ENCODE measurements at places on chromosomes 6 and 20. TPM values are rescaled to one million over a fixed set of nuclear protein-coding genes. Genes with fewer than 3 reads are reported as not detected.

- DNase-seq: no peak
These were observed 88.4 kb downstream of the ID4 start for GRCh38 chr6:19925533-19925932.

DNA sequence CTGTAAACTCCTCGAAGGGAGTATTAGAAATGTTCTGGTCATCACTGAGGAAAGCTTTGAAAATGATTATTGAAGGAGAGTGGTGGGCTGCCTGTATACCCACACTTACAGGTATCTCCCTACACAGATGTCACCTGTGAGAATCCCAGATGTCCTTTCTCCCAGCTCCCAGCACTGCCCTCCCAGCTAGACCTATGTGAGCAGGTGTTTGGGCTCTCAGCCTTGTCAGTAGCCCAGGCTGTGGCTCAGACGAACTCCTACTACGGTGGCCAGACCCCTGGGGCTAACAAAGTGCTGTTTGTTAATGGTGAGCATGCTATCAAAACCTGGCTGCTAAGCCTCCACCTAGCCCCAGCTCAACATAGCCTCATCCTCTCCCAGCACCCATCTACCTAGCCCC lies 7.1 kb downstream of the PRSS16 start:
- DNase-seq: no peak

- DNase-seq: no peak
These were observed 110.2 kb downstream of the HTR1B start for GRCh38 chr6:77353129-77353528.

DNA sequence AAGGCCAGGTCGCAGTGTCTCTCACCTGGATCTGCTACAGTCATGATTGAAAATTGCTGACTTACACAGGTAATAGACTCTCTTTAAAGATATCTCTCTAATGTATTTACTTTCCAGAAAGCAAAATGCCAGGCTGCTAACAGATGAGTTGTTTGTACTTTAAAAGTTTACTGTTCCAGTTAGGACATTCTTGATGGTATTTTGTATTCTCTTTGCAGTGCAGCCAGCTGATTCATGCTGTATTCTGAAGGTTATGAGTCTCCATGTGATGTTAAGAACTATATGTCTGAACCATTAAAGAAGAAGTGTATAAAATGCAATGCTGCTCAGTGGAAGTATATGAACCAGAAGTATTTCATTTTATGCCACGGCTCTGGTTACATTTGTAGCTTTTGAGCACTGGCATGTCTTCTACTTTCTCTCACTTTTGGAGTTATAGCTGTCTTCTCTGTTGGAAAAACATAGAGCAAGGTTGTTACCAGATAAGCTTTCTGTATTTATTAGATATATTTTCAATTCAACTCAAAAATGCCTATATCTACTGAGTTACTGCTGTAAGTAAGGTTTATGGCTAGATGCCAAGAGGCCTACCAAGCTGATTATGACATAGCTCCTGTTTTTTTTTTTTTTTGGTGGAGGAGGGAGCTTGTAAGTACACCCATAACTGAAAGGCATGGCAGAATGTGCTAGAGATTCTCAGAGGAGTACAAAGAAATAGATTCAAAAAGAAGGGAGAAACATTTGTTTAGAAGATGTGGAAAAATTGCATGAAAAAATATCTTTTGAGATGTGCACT lies 130.5 kb upstream of the MAN1A1 start:
- DNase-seq: no peak

DNA sequence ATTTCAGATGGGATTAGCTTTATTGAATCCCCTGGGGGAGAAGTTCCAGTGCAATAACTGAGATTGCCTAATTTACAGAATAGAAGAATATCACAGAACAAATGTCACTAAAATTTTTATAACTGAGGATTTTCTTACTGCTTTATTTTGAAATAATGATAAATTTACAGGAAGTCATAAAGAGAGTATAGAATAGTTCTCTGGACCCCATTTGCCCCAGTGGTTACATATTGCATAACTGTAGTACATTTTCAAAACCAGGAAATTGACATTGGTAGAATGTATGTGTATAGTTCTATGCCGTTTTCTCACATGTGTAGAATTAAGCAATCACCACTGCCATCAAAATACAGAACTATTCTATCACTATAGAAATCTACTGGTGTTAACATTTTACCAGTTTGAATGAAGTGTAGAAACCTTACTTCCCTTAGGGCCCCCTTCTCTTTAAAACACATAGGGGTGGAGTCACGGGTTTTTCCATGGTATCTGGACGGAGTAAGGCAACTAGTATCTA lies 18.3 kb downstream of the KIF6 start:
- no peak for DNase-seq

GRCh38 chr6:81126150-81126549 lies 626.3 kb downstream of the TENT5A start:
- no peak for DNase-seq

- no peak for DNase-seq
These were observed 188.8 kb downstream of the HIVEP2 start for GRCh38 chr6:142756215-142756630.

DNA sequence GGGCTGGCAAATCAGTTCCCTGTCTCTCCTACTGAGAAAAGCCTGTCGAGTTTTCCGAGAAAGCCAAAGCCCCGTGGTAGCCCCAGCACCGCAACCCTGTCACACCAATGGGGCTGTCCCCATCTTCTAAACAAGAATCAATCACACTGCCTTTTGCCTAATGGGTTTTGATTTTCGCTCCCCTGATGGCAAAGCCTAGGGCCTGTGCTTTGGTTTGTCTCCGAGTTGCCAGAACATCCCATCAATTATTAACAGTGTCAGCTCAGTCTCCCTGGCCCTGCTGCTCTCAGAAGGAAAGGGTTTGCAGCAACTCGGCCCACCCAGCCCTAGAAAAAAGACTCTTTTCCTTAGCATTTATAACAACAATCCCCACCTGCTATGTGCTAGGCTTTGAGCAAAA lies 4.2 kb downstream of the KCNB1 start:
- DNase-seq: no peak

DNA sequence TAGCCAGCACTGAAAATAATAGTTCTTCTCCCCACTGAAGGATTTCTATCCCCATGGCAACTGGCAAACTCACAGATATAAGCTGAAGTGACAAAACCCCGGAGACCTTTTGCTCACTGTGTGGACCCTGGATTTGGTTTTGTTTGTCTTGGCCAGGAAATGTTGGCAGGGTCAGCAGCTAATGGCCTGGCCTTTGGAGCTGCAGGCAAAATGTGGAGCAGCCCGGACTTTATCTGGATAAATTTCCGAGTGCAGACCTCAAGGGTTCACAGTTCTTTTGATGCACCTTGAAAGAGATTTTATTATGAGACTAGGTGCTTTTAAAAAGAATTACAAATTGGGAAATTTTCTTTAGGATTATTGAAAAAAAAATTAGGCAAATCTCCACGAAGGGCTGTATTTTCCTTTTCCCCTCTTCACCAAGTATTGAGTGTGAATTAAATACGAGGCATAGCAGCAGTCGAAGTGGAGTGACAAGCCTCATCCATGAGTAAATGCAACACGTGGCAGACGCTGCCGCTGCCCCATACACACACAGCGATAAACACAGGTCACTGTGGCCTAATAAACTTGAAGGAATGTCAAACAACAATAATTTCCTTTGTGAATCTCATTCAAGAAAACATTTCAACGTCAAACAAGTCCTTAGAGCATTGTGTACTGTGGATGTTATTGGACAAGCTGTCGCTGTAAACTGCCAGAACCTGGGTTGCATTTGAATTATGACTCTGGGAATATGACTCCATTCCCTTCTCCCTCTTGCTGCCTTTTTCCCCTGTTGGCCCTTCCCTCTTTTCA lies 35.1 kb upstream of the CCN6 start:
- DNase-seq: no peak

- no peak for DNase-seq
These were observed 160.8 kb upstream of the PHACTR1 start for GRCh38 chr6:12555781-12556180.

DNA sequence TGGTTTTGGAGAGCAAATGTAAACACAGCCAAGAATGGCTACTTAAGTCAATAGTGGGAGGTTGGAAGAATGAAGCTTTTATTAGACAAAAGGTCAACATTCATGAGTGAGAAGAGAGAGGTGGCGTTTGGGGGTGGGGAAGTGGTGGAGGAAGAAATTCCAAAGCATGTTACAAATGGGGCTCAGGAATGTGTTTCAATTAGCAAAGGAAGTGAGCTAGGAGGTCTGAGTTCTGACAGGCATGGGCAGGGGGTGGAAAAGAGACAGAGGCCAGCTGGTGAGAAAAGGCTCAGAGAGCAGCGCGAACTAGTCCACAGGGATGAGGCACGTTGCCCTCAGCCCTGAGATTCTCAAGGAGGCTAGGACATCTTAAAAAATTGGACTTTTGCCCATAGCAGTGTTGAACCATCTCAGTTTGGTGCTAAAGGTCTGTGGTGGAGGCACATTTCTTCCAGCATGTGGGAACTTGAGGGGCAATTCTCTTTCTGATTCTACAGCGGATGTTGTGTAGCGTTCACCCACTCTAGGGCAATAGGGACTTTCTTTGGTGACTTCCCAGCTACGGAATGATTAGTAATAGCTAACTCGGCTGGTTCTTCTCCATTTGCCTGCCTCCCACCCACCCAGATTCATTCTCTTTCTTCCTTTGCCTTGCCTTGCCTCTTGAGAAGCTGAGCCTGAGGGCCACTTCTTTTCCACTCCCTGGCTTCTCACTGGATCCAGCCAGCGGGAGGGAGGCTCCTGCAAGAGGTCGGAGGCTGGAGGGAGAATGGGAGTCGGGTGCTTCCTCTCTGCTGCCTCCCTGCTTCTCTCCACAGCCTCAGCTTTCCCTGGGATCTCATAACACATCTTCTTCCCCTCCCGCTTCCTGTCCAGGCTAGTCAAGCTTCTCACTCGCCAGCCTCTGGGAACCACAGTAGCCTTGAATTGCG lies 45.1 kb upstream of the NEDD9 start:
- DNase-seq: no peak

DNA sequence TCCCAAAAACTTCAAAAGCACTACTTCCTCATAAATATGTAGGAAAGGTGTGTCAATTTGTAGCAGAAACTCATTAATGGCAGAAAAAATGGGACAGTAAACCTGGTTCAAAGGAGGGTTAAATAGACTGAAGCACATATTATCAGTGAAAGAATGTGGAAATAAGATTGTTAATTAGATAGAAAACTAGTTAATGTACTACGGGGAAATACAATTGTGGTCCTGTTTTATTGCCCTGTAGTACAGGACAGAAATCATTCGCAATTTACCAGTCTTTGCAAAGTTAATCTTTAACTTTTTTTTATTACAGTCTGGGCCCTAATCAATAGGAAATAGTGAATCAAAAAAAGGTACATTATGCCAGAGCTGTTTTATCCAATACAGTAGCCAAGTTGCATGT lies 82.0 kb upstream of the PAK5 start:
- DNase-seq: no peak

DNA sequence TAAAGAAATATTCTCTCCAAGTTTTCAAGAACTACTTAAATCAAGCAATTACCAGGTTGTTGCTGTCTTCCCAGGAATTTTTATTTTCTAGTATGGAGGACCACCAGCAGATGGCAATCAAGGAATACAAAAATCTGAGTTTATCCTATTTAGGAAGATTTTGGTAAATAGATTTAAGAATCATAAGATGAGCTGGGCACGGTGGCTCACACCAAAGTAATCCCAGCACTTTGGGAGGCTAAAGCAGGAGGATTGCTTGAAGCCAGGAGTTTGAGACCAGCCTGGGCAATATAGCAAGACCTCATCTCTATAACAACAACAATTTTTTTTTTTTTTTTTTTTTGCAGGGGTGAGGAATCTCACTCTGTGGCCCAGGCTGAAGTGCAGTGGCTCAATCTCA lies 19.3 kb upstream of the SEC63 start:
- DNase-seq: no peak

DNA sequence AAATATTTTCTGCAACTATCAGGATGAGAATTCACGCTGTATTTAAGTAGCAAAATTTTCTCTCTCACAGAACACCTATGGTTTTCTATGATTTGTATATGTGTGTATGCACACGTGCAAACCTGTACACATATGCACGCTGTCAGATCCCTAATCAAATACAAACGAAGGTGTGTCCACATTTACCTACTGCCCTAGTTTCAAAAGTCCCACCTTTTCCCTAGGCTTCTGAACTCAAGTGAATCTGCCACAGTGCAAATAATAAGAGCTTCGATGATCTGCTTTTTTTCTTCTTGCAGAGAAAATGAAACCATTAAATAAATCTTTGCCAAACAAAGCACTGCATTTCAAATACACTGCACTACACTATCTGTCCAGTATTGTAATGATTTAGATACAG lies 6.5 kb downstream of the HIVEP2 start:
- DNase-seq: no peak

- DNase-seq: no peak
These were observed 42.2 kb downstream of the RIOK1 start for GRCh38 chr6:7431674-7432390.

DNA sequence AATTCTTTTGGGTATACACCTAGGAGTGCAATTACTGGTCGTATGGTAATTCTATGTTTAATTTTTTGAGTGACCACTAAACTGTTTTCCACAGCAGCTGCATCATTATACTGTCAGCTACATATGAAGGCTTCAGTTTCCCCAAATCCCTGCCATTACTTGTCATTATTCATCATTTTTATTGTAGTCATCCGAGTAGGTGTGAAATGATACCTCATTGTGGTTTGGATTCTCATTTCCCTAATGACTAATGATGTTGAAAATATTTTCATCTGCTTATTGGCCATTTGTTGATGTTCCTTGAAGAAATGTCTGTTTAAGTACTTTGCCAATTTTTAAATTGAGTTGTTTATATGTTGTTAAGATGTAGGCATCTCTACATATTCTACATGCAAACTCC lies 633.6 kb upstream of the IMPG1 start:
- no peak for DNase-seq

GRCh38 chr6:42509256-42509655 lies 54.6 kb upstream of the UBR2 start:
- DNase-seq: no peak

DNA sequence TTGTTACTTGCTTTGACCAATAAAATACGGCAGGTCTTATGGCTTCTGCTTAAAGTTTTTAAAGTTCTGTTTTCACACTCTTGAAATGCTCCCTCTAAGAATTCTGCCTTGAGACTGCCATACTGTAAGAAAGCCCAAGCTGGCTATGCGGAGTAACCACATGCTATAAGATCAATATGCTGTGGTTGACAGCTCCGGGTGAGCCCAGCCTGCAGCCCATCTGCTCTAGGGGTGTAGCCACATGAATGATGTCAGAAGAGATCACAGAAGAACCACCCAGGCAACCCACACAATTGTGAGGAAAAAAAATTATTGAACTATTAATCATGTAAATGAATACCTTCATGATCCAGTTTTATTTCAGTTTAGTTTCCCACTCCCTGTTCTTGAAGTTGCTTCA lies 26.1 kb upstream of the SH3BGRL2 start:
- no peak for DNase-seq

DNA sequence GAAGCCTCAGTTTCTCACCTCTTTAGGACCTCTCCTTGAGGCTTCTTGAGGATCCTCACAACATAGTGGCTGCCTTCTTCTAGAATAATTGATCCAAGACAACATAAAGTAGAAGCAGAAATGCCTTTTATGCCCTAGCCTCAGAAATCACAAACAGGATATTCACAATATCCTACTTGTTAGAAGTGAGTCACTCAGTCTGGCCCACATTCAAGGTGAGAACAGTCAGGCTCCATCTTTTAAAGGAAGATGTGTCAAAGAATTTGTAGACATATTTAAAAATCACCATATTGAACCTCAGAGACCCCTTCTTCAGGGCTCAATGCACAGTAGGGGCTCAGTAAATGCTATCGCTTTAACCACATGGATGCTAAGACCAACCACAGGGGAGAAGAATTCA lies 20.8 kb upstream of the FAM83D start:
- no peak for DNase-seq

The SCUBE3 gene
- 0.74 TPM for total RNA-seq

The PRDM1 gene
- total RNA-seq: 7.2 TPM

The MTFR2 gene
- total RNA-seq: 2.2 TPM

The WFDC2 gene
- 117 TPM for total RNA-seq

The DPM1 gene
- total RNA-seq: 43.9 TPM

The ACTL10 gene
- 3.9 TPM for total RNA-seq

The EPHA7 gene
- total RNA-seq: 1.3 TPM
